Stimulated activated CD8-positive, alpha-beta memory T cell treated with anti-CD3 and anti-CD28 coated beads, Interleukin-2, amount 100 ng/mL, for 48 hours (primary cell): ENCODE measurements at places on chromosomes 4 and X.

- no peak for DNase-seq
Observed at GRCh38 chrX:131059246-131059645, 1.1 kb downstream of the ARHGAP36 start.

GRCh38 chr4:15902746-15903145 lies 35.8 kb downstream of the FGFBP1 start:
- DNase-seq = no peak

GRCh38 chrX:40340116-40340515 lies 240.7 kb upstream of the ATP6AP2 start:
- no peak for DNase-seq

DNA sequence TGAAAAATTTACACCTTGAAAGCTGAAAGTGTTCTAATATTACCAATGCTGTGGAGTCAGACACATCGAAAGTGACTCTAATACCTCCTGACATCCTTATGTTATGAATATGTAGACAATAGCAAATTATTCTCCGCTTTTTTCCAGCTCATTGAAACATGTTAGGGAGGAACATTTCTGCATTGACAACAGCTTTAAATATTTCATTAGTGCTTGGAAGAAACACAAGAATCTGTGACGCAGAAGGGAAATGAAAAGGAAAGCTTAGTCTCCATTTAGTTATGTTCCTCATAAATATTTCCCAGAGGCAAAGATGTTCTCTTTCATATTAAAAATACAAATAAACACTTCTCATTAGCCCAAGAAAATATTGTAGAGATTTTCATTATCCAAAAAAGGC lies 55.8 kb upstream of the CD99 start:
- DNase-seq = no peak

GRCh38 chr4:183658362-183659028 lies 490 bp downstream of the RWDD4 start:
- DNase-seq = peak; percentile 6

- DNase-seq = no peak
Observed at GRCh38 chr4:19239565-19239964, 1012.1 kb upstream of the SLIT2 start.

DNA sequence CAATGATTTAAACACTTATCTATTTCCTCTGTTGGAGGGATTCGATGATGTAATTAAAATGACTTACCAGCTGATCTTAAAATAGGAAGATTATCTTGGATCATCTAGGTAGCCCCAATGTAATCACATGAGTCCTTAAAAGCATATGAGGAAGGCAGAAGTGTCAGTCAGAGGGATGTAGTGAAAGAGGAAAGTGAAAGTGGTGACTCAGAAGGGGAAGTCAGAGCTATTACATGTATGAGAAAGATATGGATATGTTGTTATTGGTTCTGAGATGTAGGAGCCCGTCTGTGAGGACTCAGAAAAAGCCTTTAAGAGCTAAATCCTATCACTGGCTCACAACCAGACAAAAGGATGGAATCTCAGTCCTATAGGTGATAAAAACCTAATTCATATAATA lies 456.4 kb downstream of the DACH2 start:
- DNase-seq = no peak

GRCh38 chr4:149311076-149311475 lies 504.6 kb downstream of the IQCM start:
- no peak for DNase-seq

- no peak for DNase-seq
Observed at GRCh38 chr4:173866322-173867026, 336.4 kb upstream of the HAND2 start.

DNA sequence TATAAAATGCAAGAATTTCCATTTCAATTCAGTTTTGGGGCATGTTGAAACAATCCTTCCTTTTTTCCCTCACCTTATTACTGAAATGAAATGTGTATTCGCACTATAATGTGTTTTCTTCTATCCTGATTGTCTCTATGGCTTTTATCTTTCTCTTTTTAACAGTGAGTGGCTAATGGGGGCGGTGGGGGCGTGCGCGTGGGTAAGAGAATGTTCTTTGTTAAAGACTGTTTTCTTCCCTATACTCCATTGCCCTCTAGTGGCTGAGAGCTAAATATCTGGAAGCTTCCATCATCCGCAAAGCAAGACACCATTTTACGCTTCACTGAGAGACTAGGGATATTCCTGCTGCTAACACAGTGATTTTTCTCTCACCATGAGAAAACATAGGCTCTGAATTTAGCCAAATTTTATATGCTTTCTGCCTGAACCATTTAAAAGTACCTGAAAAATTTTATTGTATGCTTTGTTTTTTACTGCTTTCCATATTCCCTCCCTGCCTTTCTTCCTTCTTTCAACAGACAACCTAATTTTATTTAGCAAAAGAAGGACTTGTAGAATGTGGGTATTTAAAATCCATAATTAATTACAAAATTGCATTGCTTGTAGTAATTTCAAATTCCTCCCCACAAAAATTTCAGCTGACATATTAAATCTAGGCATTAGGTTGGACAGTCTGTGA lies 194.0 kb downstream of the GASK1B start:
- DNase-seq = no peak

- no peak for DNase-seq
Observed at GRCh38 chr4:26173619-26174018, 147.2 kb upstream of the RBPJ start.

- no peak for DNase-seq
Observed at GRCh38 chr4:83335701-83336100, 1.1 kb upstream of the HPSE start.

DNA sequence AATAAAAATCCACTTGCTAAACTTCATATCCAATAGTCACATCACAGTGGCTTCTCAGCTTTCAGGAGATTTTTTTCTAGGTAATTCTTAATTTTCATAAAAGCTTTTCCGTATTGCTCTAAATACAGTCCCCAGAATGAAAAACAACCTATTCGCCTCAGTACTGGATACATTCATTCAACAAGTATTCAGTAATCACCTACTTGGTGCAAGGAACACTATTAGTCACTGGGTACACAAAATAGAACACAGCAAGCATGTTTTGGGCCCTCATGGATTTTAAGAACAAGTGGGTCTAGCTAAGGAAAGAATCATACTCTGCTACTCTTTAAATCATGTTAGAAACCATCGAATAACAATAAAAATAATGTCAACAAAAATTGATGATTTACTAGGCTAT lies 2.8 kb upstream of the BEX3 start:
- DNase-seq = no peak

DNA sequence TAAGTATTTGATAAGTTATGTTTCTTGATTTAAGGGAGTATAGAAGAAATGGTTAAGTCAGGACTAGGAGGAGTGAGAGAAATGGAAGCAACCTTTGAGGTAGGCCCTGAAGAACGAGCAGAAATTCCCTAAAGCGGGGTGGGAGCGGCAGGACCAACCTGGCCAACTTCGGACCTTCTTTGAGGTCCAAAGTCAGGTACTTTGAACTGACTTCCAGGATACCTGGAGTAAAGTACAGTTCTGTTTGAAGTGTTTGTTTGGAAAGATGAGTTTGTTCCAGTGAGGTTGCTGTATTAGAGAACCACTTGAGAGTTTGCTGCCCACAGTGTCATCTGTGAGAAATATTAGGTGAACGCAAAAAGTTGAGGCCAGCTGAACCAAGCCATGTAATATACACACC lies 11.7 kb downstream of the RNF4 start:
- no peak for DNase-seq
